Activated naive CD4-positive, alpha-beta T cell (primary cell): ENCODE measurements at places on chromosomes 3 and 15.

DNA sequence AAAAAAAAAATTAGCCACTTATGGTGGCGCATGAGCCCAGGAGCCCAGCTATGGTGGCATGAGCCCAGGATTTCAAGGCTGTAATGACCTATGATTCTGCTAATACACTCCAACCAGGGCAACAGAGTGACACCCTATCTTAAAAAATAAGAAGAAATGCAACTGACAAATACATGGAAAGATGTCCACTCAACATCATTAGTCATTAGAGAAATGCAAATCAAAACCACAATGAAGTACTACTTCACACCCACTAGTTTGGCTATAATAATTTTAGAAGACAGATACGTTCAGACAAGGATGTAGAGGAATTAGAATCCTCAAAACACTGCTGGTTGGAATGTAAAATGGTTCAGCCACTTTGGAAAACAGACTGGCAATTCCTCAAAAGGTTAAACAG, 10.5 kb downstream of the PRKAR2A start:
- DNase-seq, result no peak

GRCh38 chr3:18890449-18890848, 257.9 kb upstream of the KCNH8 start:
- DNase-seq, result no peak

DNA sequence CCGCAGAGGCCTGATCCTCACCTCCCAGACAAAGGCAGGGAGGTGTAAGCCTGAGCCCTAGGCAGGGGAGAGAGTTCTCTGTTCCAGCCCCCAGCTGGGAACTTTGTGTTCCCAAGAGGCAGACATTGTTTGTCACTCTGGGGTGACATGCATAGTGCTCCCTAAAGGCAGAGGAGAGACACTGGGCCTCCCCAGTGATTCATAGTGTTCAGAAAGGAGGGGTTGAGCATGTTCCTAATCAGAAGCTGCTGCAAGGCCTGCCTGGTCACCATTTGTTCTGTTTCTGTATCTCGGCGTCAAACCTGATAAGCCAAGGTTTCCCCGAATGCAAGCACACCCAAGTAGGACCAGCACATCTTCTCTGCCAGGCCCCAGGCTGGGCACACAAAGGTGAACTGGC, 24.0 kb upstream of the SLC6A6 start:
- no peak for DNase-seq

GRCh38 chr3:124158168-124158881, 166.4 kb upstream of the ROPN1 start:
- no peak for DNase-seq

GRCh38 chr15:77035999-77036471, 34.9 kb downstream of the TSPAN3 start:
- no peak for DNase-seq

DNA sequence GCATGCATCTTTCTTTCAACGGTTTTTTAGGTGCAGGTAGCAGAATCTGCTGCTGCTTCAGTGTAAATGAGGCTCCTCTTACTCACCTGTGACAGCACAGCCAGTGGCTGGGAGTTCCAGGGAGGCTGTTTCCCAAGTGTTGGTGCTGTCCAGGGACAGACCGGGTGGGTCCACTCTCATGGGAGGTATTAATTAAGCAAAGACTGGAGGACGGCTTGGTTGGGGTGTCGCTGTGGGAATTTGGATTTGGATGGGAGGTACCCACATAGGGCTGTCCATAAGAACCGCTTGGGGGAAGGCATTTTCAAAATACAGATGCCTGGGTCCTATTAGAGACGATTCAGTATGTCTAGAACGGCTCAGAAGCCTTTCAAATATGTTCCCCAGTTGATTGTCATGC, 42.9 kb downstream of the SV2B start:
- DNase-seq, result no peak

- DNase-seq, result no peak
Observed at GRCh38 chr3:191715585-191715984, 254.6 kb downstream of the PYDC2 start.

GRCh38 chr3:126104742-126105605, 21.1 kb upstream of the SLC41A3 start:
- no peak for DNase-seq

DNA sequence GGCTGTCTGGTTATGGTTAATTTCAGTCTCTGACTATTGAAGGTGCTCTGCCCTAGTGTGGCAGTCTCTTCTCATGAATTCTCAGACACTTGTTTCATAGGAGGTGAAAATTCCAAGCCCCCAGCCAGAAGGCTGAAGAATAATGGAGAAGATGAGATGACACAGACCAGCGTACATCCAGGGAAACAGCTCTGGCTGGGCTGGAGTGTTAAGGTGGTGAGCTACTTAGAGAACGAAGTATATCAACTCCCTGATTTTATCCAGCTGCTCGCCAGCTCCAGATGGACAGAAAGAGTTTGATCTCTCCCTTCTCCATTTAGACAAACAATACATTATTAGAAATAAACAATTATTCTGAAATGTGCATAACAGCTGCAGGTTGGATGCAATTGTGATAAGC, 494.5 kb upstream of the RGMA start:
- no peak for DNase-seq

GRCh38 chr3:39744746-39745145, 64.7 kb upstream of the MYRIP start:
- no peak for DNase-seq

GRCh38 chr3:148330542-148330941, 367.2 kb upstream of the AGTR1 start:
- DNase-seq, result no peak

DNA sequence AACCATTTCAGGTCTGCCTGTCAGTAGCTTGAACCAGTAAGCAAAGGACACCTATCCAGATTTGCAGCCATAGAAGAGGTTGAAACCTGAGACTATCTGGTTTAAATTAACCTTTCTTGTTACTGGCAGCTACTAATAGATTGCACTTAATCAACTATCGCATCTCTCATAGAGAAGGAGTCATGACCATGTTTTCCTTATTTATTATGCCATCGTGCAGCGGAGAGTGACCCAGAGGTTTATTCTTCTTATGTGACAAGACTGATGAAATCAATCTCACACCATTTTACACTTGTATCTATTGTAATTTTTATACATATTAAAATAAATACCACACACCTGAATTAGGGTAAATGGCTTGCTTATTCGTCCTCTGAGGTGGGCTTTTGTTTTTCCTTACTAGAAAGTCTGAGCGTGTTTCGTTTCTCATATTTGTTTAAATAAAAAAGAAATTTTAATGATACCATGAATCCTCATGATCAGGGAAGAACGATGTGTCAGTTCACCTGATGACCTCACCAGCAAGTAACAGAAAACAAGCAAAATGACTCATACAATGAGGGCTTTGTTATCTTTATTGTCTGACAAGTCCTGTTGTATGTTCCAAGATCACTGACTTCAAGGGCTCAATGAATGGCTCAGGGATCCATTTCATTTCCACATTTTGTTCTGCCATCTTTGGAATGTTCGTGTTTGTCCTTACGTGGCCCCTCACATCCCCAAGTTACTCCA, 379.5 kb upstream of the DPH6 start:
- no peak for DNase-seq

GRCh38 chr15:69755551-69756310, 303.1 kb downstream of the RPLP1 start:
- peak; percentile 45 for DNase-seq

- no peak for DNase-seq
Observed at GRCh38 chr3:195171093-195171873, 99.7 kb downstream of the XXYLT1 start.
